ENCODE measurements at places on chromosomes 2 and 18. TPM values are rescaled to one million over a fixed set of nuclear protein-coding genes. Genes with fewer than 3 reads are reported as not detected.

AMMECR1L gene
- 15.9 TPM for polyA plus RNA-seq

DNA sequence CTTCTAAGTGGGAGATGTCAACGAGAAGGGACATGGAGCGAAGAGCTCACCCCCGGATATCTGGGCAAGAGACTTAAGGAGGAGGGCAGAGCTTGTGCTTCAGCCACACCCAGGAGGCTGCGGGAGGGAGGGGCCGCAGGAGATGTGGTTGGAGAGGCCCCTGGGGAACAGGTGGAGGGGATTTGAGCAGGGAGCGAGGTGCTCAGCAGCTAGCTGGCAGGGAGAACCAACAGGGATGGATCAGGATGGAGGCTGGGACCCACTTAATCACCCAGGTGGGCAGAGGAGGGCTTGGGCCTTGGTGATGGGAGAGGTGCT is 78.3 kb downstream of the MBP start:
- DNase-seq = no peak

- DNase-seq = no peak
These were observed 87.4 kb downstream of the ADAM23 start for GRCh38 chr2:206530727-206531126.

GRCh38 chr2:177783835-177784744 is 288.5 kb downstream of the PDE11A start:
- no peak for DNase-seq

- DNase-seq = no peak
These were observed 6.3 kb downstream of the FZD5 start for GRCh38 chr2:207763303-207763917.

- no peak for DNase-seq
These were observed 1575.4 kb upstream of the NXPH2 start for GRCh38 chr2:140355511-140356090.

UPP2 gene
- polyA plus RNA-seq = not detected

GRCh38 chr18:60599267-60599666 is 226.7 kb upstream of the MC4R start:
- no peak for DNase-seq

DNA sequence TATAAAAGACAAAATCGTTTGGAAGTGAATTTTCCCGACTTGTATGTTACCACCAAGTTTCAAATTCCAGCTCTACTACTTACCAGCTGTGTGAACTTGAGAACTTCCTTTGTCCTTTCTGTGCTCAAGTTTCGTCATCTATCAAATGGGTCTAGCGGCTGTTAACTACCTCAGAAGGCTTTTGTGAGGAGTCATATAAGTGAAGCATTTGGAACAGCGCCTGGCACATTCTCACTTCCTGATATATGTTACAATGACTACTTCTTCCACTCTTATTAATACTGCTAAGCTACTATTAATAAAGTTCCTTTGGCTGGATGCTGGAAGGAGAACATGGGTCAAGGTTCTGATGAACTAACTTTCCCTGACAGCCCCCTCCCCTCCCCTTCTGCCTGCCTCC is 104.5 kb downstream of the MEIS1 start:
- no peak for DNase-seq

PRADC1 gene
- 13.9 TPM for polyA plus RNA-seq

CDCA7 gene
- 40.3 TPM for polyA plus RNA-seq

KATNAL2 gene
- 4.0 TPM for polyA plus RNA-seq

DNA sequence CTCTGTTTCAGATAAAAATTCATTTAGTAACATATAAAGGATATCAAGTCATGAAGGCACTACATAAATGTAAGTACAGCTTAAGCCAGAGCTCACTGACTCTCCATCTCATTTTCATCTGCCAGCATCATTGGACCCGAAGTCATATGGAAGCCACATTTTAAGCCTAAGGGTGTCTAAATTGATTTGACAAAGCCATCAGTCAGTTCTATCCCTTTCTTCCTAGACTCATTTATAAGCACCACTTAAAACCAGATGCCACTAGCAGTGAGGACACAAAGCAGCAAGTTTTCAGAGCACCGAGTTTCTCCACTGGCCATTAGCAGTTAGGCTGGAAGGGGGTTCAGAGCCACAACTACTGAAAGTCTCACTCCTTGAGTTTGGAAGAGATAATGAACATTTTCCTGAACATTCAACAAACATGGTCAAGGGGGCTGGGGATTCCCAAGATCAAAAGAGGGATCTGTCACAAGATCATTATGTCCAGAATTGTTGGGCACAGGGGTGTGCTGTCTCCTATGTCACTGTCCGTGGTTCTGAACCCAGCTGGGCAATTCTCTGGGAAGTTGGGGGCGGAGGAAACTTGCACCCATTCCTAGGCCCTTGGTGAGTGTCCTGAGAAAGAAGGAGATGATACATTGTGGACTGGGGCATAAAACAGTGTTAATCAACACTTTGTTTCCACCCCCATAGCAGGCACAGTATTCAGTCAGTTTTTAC is 158.5 kb upstream of the LMAN1 start:
- no peak for DNase-seq

KLHL29 gene
- polyA plus RNA-seq = 2.6 TPM

GRCh38 chr2:146837857-146838256 is 1007.0 kb upstream of the ACVR2A start:
- DNase-seq = no peak

KIAA2012 gene
- 0.05 TPM for polyA plus RNA-seq

C2orf15 gene
- polyA plus RNA-seq = 1.3 TPM

DNA sequence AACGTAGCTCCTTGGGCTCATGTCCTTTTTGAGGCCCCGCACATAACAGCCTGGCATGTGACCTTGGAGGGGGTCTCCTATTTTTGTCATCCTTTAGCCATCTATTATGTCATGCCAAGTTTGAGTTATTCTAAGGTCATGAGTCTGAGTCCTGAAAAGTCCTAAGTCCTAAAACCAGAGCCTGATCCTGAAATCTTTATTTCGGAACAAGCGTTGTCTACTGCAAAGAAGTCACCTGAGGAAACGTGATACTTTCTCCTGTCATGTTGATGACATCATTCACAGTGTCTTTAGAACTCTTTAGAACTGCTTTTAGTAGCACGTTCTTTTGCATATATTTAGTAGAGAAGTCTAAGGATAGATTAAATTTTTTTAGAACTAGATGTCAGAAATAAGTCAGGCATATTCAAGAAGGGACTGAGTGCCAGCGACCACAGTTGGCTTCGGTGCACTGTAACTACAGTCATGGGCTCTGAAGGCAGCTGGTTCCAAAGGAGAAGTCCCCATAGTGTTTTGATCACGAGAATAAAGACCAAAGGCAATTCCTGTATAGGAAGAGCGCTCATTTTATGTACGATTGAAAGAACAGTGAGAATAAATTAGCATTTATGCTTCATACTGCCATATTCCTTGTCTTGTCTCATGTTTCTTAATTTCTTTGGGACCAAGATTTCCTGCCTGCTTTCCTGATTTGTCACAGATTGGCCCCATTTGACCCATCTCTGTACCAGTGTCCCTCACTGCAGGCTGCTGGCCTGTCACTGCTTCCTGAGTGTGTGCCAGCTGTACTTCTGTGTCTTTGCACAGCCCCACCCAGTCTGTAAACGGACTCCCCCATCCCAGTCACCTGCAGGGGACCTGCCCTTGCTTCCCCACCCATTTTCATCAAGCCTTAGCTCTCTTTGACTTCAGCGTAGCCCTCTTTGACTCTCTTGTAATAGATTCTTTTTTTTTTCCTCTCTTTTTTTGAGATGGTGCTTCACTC is 75.8 kb downstream of the ASAP2 start:
- DNase-seq = no peak

MARCO gene
- 0.07 TPM for polyA plus RNA-seq

NRBP1 gene
- 138 TPM for polyA plus RNA-seq

SERPINB3 gene
- polyA plus RNA-seq = not detected

GRCh38 chr18:40612356-40612755 is 1342.7 kb upstream of the PIK3C3 start:
- DNase-seq = no peak

DNA sequence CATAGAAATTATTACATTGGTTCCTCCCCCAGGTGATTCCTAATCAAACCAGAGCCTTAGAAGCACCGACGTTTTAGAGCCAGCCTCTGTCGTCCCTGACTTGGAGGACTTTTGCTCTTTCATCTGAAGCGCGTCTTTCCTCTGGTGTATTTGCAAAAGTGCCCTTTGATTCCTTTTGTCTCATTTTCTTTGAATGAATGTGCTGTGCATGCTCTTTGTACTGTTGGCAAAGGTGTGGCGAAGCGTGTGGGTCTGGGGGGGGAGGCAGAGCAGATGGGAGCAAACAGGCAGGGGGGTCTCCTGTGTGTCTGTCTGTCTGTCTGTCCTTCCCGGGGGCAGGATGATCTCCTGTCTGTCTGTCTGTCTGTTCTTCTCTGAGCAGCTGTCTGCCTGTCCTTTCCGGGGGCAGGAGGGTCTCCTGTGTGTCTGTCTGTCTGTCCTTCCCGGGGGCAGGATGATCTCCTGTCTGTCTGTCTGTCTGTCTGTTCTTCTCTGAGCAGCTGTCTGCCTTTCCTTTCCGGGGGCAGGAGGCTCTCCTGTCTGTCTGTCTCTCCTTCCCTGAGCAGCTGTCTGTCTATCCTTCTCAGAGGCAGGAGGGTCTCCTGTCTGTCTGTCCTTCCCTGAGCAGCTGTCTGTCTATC is 205.5 kb upstream of the MYT1L start:
- no peak for DNase-seq

IL36B gene
- polyA plus RNA-seq = not detected

DNA sequence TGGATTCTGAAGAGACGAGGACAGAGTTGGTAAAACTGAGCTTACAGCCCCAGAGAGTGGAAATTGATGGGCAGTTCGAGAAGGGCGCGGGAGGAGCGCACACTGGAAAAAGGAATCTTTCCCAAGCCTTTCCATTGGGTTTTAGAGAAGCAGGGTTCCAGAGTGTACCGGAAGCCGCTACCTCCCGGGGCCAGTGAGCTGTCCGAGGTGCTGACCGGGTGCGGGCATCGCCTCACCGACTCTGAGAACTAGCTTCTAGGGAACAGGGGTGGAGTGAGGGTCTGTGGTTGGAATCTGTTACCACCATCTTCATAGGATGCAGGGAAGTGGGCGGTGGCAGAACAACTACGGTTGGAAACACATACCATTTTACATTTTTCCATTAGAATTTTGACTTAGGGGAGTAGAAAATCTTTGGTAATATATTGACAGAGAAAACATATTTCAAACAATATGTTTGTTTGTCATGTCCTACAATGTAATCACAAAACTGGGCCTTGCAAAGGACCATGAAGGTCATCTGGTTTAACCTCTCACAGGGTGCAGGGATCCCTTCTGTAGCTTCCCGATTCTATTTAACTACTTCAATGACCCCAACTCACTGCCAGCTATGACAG is 724 bp downstream of the NMS start:
- no peak for DNase-seq

Data from A549 (cell line).